HCT116 (cell line): ENCODE measurements at places on chromosomes 1 and 21. TPM values are rescaled to one million over a fixed set of nuclear protein-coding genes. Genes with fewer than 3 reads are reported as not detected.

Gene OBSCN
- total RNA-seq, result 16.6 TPM

Gene C1QA
- total RNA-seq, result 0.91 TPM

Gene C1orf232
- total RNA-seq, result not detected

DNA sequence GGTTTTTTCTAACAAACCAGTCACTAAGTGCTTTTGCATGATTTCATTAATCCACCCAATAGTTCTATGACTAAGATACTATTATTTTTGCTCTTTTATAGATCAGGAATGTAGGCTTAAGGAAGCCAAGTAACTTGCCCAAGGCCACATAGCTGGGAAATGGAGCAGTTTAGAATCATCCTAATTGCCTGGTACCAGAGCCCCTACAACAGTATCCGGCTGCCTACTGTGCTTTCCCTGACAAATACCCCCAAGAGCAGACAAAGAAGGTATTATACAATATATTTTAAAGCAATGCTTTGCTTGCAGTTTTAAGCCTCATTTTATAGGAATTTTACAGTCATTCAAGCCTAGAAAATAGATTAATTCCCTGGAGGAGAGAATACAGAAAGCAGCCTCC lies 45.5 kb upstream of the RASAL2 start:
- no peak overlapping the region for H3K4me3 ChIP-seq
- no peak overlapping the region for H3K27ac ChIP-seq
- peaks cover 12% of the 10 kb centered on the region for H3K4me1 ChIP-seq
- no peaks in the 10 kb centered on the region for H3K36me3 ChIP-seq
- DNase-seq, result no peak
- H3K27me3 ChIP-seq, result no peaks in the 10 kb centered on the region

- no peak overlapping the region for H3K27ac ChIP-seq
- H3K4me1 ChIP-seq, result peaks cover 6% of the 10 kb centered on the region; the same call in 1 of the 2 replicates
- H3K36me3 ChIP-seq, result no peaks in the 10 kb centered on the region
Measured at GRCh38 chr1:226950871-226951270, 10.8 kb downstream of the COQ8A start.

DNA sequence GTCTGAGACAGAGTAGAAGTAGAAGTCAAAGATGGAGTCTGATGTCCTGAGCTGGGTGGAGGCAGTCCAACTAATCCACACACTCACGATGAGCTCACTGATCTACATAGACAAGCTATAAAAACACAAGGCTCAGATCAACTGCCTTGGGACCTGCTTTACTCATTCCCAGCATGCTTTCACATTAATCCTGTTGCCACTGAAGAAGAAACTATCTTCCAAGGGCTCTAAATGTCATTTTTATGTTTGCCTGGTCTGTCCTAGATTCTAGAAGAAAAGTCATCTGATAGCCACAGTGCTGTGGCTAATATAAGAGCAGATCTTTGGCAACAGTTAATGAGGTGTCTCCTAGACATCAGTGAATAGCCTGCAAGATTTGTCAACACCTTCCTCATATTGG lies 522.7 kb downstream of the NUF2 start:
- H3K27me3 ChIP-seq, result no peaks in the 10 kb centered on the region
- no peak overlapping the region for H3K27ac ChIP-seq
- H3K4me3 ChIP-seq, result no peak overlapping the region
- no peaks in the 10 kb centered on the region for H3K4me1 ChIP-seq

DNA sequence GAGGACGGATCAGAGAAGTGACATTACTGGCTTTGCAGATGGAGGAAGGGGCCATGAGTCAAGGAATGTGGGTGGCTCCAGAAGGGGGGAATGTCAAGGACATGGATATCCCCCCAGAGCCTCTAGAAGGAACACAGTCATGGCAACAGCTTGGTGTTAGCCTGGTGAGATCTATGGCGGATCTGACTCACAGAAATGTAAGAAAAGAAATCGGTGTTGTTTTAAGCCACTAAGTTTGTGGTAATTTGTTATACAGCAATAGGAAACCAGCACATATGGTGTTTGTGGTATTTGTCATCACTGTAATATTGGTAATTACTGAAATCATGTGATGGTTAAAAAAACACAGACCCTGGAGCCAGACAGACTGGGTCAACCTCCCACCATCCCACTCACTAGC lies 236.2 kb downstream of the SETD4 start:
- no peak overlapping the region for H3K4me3 ChIP-seq
- no peak overlapping the region for H3K27ac ChIP-seq
- H3K4me1 ChIP-seq, result peaks cover 31% of the 10 kb centered on the region
- DNase-seq, result no peak
- H3K36me3 ChIP-seq, result no peaks in the 10 kb centered on the region

DNA sequence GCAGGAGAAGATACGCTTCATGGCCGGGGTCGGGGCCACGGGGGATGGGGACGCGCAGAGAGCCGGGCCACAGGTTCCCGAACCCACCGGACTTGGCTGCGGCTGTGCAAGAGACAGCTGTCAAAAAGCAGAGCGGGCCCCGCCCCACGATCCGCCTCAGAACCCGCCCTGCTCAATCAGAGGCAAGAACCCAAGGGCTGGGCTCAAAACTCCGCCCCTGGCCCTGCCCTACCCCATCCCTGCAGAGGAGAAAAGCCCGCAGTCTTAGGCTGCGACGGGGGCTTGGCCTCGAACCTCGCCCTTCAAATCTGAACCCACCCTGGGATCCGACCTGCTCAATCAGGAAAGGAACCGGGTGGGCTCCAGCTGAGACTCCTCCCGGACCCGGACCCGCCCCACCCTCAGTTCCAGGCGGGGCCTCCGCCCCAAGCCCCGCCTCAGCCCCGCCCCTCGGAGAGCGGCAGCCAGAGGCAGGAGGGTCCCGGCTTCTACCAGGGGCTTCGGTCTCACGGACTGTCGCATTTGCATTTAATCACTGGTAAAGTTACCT lies at the start of gene ANKRD35:
Gene ANKRD35, minus strand, starts transcription at position 129 of the 550 bp plus-strand sequence. Its CDS starts 108 bp downstream, at position 21.
- peaks cover 7% of the 10 kb centered on the region; the same call in 1 of the 2 replicates for H3K27me3 ChIP-seq
- DNase-seq, result peak; percentile 22
- peak within 1 kb of the TSS; percentile 22; the same call in 1 of the 2 replicates for H3K4me3 ChIP-seq
- H3K36me3 ChIP-seq, result no peaks in the 10 kb centered on the region
- no peak within 1 kb of the TSS for H3K27ac ChIP-seq
